ENCODE measurements at places on chromosomes 2 and 18. TPM values are rescaled to one million over a fixed set of nuclear protein-coding genes. Genes with fewer than 3 reads are reported as not detected.

DNA sequence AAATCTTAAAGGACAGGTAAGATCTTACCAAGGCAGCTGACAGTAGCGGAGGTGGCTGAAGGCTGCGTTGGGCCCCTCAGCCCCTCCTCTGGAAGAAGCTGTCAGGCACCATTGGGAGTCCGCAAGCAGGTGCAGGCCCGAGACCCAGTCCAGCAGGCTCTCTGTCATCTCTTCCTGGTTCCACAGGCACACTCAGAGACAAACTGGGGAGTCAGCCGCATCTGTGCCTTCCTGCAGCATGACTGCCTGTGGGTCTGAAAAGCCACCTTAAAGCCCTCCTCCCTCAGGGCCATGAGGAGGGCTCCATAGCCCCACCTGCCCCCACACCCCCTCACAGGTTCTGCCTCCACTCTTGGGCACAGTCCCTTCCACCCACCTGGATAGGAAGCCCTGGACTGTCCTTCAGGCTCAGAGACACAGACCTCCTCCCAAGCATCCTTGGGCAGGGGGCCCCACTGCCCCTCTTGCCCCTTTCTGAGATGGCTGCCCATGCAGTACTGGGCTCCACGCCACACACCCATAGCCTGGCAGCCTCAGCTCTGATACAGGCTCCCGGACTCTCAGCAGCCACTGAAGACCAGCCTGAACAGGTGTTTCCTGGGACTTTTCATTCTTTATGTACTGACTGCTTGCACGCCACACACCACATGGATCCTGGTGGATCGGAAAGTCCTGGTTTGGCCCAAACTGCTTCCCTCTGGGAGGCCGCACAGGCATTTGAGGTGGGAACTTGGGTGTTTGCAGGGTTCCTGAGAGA, 239.8 kb downstream of the SEPTIN10 start:
- peaks cover 31% of the 10 kb centered on the region for H3K4me1 ChIP-seq
- H3K4me3 ChIP-seq, result no peak overlapping the region
- no peak for DNase-seq

DNA sequence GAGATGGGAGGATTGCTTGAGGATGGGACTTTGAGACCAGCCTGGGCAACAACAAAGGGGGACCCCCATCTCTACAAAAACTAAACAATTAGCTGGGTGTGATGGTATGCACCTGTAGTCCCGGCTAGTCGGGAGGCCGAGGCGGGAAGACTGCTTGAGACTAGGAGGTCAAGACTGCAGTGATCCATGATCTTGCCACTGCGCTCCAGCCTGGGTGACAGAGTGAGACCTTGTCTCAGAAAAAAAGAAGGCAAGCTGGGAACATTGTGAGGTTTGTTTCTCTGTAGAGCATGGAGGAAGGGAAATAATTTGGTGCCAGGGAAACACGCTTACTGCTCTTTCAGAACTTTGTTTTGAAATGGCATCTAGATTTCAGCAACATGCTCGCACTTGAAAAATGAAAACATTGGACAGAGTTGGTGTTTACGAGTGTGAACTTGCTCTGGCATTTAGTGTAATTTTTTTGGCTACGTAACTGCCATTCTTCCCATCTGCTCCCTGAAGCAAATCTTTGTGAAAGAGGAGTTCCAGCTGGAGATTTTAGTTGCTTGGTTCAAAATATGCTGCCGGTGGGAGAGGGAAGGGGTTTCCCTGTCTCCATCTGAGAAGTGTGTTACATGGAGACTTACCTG, 125.6 kb upstream of the DLX2 start:
- H3K36me3 ChIP-seq, result no peaks in the 10 kb centered on the region
- H3K4me3 ChIP-seq, result no peak overlapping the region
- H3K27me3 ChIP-seq, result no peaks in the 10 kb centered on the region
- peaks cover 15% of the 10 kb centered on the region for H3K4me1 ChIP-seq

DNA sequence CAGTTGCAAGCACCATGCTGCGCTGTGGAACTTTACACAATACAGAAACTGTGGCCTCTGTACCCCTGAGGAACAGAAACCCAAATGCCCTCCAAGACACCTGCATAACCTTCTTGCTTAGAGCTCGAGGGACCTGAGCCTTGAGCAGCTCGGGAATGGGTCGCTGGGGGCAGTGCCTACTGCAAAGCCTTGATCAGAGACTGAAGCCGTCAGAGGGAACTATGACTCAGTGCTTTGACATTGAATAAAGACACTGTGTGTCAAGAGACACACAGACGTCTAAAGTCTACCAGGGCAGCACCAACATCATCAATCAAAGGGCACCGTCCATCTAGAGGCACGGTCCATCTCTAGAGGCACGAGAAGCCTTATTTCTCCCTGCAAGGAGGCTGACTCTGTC, 30.6 kb downstream of the GPR45 start:
- DNase-seq, result no peak
- H3K27ac ChIP-seq, result no peak overlapping the region
- no peaks in the 10 kb centered on the region for H3K4me1 ChIP-seq
- H3K36me3 ChIP-seq, result peaks cover 98% of the 10 kb centered on the region

The C2orf80 gene
- total RNA-seq, result not detected

The TRABD2A gene
- total RNA-seq, result 0.49 TPM
